ENCODE measurements at places on chromosomes 7 and 10. TPM values are rescaled to one million over a fixed set of nuclear protein-coding genes. Genes with fewer than 3 reads are reported as not detected.

The DNAJC1 gene
- 63.7 TPM for total RNA-seq

DNA sequence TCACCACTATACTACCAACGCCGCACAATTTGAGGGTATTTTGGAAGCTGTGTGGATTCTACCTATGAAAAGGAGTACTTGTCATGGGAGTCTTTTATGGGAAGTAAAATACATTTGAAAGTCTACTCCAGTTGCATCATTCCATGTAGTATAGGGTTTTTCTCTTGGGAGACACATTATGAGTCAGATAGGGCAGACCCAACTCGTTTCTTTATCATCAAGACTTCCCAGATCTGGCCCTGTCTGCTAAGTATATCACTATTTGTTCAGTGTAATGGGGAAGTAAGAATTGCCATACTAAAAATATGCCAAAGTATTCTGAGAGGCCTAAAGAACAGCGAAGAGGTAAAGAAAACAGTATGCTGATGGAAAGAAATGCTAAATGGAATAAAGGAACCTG, 144.2 kb downstream of the SPAG6 start:
- H3K27me3 ChIP-seq = no peaks in the 10 kb centered on the region
- no peaks in the 10 kb centered on the region for H3K4me1 ChIP-seq
- H3K4me3 ChIP-seq = no peak overlapping the region
- DNase-seq = no peak
- no peaks in the 10 kb centered on the region for H3K36me3 ChIP-seq

The MRLN gene
- total RNA-seq = not detected

GRCh38 chr10:34528320-34528719, 286.8 kb downstream of the PARD3 start:
- H3K27me3 ChIP-seq = no peaks in the 10 kb centered on the region
- H3K4me3 ChIP-seq = no peak overlapping the region
- no peaks in the 10 kb centered on the region for H3K4me1 ChIP-seq

The SOSTDC1 gene
- total RNA-seq = 11.6 TPM

The OR2A5 gene
- total RNA-seq = not detected

- H3K4me1 ChIP-seq = no peaks in the 10 kb centered on the region
- H3K36me3 ChIP-seq = no peaks in the 10 kb centered on the region
- H3K4me3 ChIP-seq = no peak overlapping the region
- no peak for DNase-seq
Observed at GRCh38 chr7:156031679-156032478, 219.6 kb upstream of the SHH start.

DNA sequence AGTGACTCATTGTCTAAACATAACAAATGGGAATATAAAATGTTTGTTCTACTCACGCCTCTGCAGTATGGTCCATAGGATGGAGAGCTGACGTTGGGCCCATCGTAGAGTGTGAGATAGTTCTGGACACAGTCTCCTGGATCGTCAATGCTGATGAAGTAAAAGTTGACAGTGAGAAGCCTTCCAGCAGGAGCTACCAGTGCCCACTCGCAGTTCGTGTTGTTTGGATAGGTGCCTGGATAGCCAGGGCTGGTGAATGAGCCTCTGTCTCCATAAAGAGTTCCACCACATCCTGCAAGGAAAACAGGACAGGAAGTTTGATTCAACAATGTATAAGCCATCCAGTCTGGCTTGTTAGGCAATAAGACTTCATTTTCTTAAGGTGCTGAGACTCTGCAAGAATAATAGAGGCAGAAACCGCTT, 79.6 kb downstream of the OR13A1 start:
- no peaks in the 10 kb centered on the region for H3K27me3 ChIP-seq
- H3K27ac ChIP-seq = no peak overlapping the region
- no peak overlapping the region for H3K4me3 ChIP-seq

The TRPV5 gene
- not detected for total RNA-seq

- H3K36me3 ChIP-seq = no peaks in the 10 kb centered on the region
- no peak overlapping the region for H3K4me3 ChIP-seq
- H3K4me1 ChIP-seq = no peaks in the 10 kb centered on the region
- no peak for DNase-seq
Observed at GRCh38 chr7:103115771-103116170, 33.1 kb downstream of the NAPEPLD start.

DNA sequence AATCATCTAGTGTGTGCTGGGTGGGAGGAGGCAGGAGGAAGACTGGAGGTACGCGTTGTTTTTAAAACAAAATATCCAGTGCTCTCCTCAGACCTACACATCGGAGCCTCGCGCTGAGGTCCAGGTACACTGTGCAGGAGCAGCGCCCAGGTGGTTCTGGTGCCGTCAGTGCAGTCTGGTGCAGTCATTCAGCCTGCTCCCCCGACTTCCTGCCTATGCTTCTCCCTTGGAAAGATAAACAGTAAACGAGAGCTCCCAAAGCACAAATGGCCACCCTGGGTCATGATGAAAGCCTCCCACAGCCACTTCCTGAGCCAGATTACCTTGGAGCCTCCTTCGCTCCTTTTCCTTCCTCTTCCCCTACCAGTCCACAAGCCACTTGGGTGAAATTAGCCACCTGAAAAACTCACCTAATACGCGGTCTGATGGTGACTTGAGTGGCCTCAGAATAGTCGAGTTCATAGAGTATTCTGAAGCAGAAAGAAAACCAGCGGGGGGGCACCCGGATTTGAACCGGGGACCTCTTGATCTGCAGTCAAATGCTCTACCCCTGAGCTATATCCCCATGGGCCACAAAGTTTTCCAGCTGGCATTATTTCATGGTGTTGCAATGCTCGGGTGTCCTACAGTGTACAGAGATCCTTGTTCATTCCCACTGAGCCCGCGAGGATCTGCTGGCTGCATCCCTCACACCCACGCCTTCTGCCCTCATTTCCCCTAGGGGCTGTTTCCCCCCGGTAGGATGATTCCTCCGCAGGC, 82.5 kb downstream of the ZNF467 start:
- no peaks in the 10 kb centered on the region for H3K4me1 ChIP-seq
- H3K27ac ChIP-seq = no peak overlapping the region
- no peak overlapping the region for H3K4me3 ChIP-seq
- H3K27me3 ChIP-seq = no peaks in the 10 kb centered on the region
- no peak for DNase-seq
- no peaks in the 10 kb centered on the region for H3K36me3 ChIP-seq

The ZNF503 gene
- total RNA-seq = 7.6 TPM

- no peaks in the 10 kb centered on the region for H3K27me3 ChIP-seq
- no peaks in the 10 kb centered on the region for H3K4me1 ChIP-seq
- no peak overlapping the region for H3K27ac ChIP-seq
Observed at GRCh38 chr10:91054325-91054724, 133.4 kb upstream of the ANKRD1 start.

- H3K27ac ChIP-seq = no peak overlapping the region
- H3K4me1 ChIP-seq = no peaks in the 10 kb centered on the region
- H3K4me3 ChIP-seq = no peak overlapping the region
- no peaks in the 10 kb centered on the region for H3K36me3 ChIP-seq
Observed at GRCh38 chr7:49821181-49821580, 47.7 kb downstream of the VWC2 start.

The ATG9B gene
- total RNA-seq = not detected

GRCh38 chr10:99761365-99761764, 21.1 kb upstream of the ABCC2 start:
- H3K36me3 ChIP-seq = no peaks in the 10 kb centered on the region
- DNase-seq = no peak
- H3K27ac ChIP-seq = no peak overlapping the region

DNA sequence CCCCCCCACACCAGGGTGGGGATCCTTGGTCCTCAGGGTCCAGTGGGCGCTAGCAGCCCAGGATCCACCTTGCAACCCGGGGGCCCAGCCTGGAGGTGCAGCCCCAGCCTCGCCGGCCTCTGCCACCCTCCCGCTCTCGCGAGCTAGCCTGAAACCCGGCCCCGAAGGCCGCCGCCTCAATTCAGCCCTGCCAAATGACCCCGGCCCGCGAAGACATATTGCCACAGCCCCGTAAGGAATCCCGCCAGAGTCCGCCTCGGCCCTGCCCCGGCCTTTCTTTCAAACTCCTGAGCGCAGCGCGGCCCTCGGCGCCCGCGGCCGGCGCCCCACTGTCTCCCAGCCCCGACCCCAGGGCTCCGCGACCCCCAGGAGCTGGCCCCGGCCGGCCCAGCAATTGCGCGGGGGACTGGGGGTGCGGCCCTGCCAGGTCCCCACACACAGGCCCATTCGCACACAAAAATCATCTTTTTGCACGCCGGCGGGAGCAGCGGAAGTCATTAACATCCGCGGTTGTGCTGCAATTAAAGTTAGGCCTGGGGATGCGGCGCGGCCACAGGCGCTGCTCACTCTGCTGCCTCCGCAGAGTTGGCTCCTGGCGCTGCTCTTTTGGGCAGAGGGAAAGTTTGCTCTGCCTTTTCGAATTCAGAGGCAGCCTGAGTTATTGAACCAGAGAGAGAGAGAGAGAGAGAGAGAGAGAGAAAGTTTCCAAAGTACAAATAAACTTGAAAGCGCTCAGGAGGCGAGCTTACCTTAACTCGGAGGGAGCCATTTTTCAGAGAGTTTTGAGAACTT, 4.0 kb downstream of the HOXA5 start:
- H3K27me3 ChIP-seq = no peaks in the 10 kb centered on the region
- peak overlapping the region; percentile 96 for H3K27ac ChIP-seq
- no peaks in the 10 kb centered on the region for H3K36me3 ChIP-seq
- peak overlapping the region; percentile 75 for H3K4me3 ChIP-seq
- H3K4me1 ChIP-seq = peaks cover 6% of the 10 kb centered on the region

DNA sequence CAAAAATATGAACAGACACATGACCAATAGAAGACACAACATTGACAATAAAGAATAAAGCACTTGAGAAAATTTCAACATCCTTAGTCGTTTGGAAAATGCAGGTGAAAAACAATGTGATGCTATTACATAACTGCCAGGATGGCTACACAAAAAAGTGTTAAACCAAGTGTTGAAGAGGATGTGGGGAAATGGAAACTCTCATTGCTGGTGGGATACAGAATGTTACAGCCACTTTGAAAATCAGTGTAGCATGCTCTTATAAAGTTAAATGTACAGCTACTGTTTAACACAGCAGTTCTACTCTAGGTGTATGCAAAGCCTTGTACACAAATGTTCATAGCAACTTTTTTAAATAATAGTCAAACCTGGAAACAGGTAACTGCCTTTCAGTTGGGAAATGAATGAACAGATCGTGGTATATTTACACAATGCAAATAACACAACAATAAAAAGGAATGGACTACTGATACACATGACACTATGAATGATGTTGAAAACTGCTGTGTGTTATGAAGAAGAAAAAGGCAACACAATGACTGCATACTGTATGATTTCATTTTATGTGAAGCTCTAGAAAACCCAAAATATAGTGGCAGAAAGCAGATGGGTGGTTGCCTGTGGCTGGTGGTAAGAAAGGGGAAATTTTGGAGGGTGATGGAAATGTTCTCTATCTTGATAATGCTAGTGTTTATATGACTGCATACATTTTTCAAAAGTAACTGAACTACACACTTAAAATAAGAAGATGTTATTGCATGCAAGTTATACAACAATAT, 102.2 kb upstream of the VIPR2 start:
- no peak overlapping the region for H3K27ac ChIP-seq
- H3K36me3 ChIP-seq = no peaks in the 10 kb centered on the region
- H3K27me3 ChIP-seq = no peaks in the 10 kb centered on the region
- no peak overlapping the region for H3K4me3 ChIP-seq

- no peaks in the 10 kb centered on the region for H3K4me1 ChIP-seq
- no peaks in the 10 kb centered on the region for H3K36me3 ChIP-seq
- H3K27ac ChIP-seq = no peak overlapping the region
- DNase-seq = no peak
- H3K27me3 ChIP-seq = no peaks in the 10 kb centered on the region
Observed at GRCh38 chr7:147980826-147981813, 609.4 kb upstream of the C7orf33 start.

DNA sequence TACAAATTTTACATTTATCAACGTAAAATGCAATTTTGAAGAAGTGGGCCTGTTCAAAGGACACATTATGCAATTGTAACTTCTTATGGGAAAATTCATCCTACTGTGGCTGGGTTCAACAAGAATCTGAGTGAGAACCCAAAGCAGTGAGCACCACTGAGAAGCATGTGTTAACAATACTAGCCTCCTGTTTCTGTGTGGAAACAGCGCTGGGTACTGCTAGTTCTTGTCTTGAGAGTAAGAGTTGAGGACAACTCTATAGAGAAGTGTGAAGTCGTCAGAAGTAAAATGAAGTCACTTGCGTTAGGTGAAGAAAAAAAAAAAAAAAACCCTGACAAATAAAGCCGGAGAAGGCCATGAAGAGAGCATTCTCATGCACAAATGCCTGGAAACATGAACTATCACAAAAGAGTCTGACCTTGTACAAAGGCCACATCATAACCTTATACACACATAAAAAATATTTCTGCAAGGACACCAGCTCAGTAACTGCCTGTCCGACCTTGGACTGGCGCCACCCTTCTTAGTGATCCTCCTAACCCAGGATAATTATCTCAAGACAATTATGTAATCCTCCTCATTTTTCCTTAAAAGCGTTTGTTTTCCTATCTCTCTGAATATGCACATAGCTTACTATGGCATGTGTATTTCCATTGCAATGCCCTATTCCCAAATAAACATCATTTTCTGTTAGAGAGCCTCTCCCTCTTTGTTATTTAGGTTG, 554.9 kb downstream of the HTR7 start:
- H3K27ac ChIP-seq = no peak overlapping the region
- H3K4me1 ChIP-seq = no peaks in the 10 kb centered on the region
- no peak overlapping the region for H3K4me3 ChIP-seq
- H3K27me3 ChIP-seq = no peaks in the 10 kb centered on the region
- no peaks in the 10 kb centered on the region for H3K36me3 ChIP-seq

The FEZF1 gene
- total RNA-seq = not detected

- H3K27me3 ChIP-seq = no peaks in the 10 kb centered on the region
- H3K4me3 ChIP-seq = no peak overlapping the region
- DNase-seq = no peak
- no peaks in the 10 kb centered on the region for H3K36me3 ChIP-seq
Observed at GRCh38 chr7:11256501-11256900, 282.8 kb downstream of the PHF14 start.

GRCh38 chr7:132919771-132920170, 162.1 kb downstream of the CHCHD3 start:
- no peaks in the 10 kb centered on the region for H3K36me3 ChIP-seq
- no peak overlapping the region for H3K27ac ChIP-seq

- H3K4me3 ChIP-seq = no peak overlapping the region
- H3K36me3 ChIP-seq = no peaks in the 10 kb centered on the region
- H3K27ac ChIP-seq = no peak overlapping the region
- H3K4me1 ChIP-seq = no peaks in the 10 kb centered on the region
- no peaks in the 10 kb centered on the region for H3K27me3 ChIP-seq
Observed at GRCh38 chr10:125208854-125209565, 48.6 kb upstream of the CTBP2 start.

The WNT8B gene
- not detected for total RNA-seq

GRCh38 chr7:155729847-155730246, 82.4 kb downstream of the SHH start:
- no peaks in the 10 kb centered on the region for H3K36me3 ChIP-seq
- H3K4me3 ChIP-seq = no peak overlapping the region
- no peaks in the 10 kb centered on the region for H3K27me3 ChIP-seq
- H3K27ac ChIP-seq = no peak overlapping the region

The ZNF511 gene
- total RNA-seq = 27.4 TPM

The NEBL gene
- 313 TPM for total RNA-seq

- H3K27me3 ChIP-seq = no peaks in the 10 kb centered on the region
- no peak for DNase-seq
- no peak overlapping the region for H3K27ac ChIP-seq
- peaks cover 3% of the 10 kb centered on the region for H3K4me1 ChIP-seq
- H3K36me3 ChIP-seq = no peaks in the 10 kb centered on the region
Observed at GRCh38 chr7:12635830-12636229, 51.6 kb upstream of the ARL4A start.

GRCh38 chr10:2920168-2920567, 147.2 kb upstream of the PFKP start:
- no peaks in the 10 kb centered on the region for H3K4me1 ChIP-seq
- no peak overlapping the region for H3K4me3 ChIP-seq
- no peaks in the 10 kb centered on the region for H3K27me3 ChIP-seq
- no peak overlapping the region for H3K27ac ChIP-seq

GRCh38 chr7:110168010-110168409, 922.9 kb upstream of the LRRN3 start:
- H3K36me3 ChIP-seq = no peaks in the 10 kb centered on the region
- DNase-seq = no peak
- no peak overlapping the region for H3K27ac ChIP-seq

The TMEM229A gene
- not detected for total RNA-seq

The ENTPD7 gene
- 3.5 TPM for total RNA-seq

The GAD2 gene
- total RNA-seq = not detected
